Ecto neural progenitor cell (in vitro differentiated cells): ENCODE measurements at places on chromosomes 12 and 14.

- no peak for DNase-seq
These were observed 169.8 kb downstream of the LRIG3 start for GRCh38 chr12:58750484-58750883.

GRCh38 chr12:19946550-19946949, 421.8 kb upstream of the PDE3A start:
- no peak for DNase-seq

DNA sequence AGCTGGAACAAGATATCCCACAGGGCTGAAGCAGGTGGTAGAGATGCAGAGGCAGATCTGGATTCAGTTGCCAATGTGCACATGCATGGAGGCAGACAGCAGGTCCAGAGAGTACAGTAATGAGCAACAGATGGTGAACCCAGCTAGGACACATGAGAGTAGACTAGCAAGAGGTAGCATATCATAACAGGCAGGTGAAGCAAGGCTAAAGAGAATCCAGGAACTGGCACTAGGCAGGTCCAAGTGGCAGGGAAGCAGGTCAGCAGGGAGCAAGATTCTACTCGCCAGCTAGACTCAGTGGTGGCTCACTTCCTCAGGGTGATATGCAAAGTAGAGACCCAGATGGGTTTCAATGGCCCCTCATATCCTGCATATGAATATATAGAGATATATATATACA, 15.3 kb upstream of the MYF6 start:
- no peak for DNase-seq

DNA sequence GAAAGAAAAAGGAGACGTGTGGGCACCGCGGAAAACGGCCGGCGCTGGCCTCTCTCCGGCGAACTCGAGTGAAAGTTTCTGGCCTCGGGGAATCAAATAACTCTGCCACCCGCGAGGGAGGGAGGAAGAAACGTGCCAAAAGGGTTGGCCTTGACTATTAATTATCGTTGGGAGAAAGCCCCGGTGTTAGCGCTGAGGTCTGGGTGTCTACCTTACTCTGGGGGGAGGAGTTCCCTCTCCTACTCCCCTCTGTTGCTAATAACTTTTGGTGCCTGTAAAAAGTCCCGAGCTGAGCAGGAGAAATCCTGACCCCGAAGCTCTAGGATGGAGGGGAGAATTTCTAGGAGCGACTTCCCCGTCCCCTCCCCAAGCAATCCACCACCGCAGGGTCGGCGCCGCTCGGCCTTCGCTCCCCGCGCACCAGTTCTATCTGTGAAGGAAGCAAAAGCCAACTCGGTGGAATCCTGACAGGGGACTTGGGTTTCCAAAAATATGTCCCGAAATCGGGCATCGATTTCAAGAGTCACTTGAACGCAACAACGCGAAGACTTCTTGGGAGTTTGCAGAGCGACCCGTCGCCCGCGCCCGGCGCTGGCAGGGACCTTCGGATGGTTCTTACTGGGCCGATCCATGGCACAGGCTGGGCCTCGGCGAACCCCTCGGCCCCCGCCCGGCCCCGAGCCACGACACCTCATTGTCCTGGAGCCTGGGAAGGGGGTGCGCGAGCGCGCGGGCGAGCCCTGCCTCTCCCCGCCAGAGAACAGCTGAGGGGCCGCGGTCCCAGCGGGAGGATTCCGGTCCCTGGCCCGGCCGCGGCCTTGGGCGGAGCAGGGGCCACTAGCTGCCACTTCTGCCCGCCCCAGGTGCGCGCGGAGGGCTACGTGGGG, 1.7 kb downstream of the OTX2 start:
- no peak for DNase-seq

DNA sequence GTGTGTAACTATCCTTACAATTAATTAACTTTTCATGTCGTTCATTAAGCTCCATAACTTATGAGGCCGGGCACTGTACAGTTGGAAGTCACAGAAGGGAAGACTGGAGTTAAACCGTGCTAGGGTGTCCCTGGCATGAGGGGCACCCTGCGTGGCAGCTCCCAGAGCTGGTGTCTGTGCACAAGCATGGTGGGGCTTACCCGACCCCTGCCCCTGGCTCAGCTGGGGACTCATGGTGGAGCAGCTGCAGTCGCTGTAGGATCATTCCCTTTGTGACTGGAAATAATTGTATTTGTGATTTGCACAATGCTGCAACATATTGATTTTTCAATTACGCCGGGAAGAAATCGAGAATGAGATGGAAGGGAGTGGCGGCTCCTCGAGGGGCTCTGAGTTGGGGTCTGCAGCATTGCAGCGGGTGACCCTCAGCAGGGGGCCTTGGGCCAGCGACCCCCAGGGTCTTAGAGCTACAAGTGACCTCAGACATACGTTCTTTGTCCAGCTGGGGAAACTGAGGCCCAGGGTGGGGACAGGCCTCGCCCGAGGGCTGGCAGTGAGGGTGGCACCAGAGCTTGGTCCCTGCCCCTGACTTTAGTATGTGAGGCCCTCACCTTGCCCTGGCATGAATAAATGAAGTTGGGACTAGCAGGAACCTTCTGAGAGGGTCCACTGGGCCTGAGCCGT, 125.4 kb downstream of the KIF26A start:
- peak; percentile 38 for DNase-seq

GRCh38 chr14:103698380-103699260, 16.6 kb downstream of the XRCC3 start:
- peak; percentile 37 for DNase-seq

DNA sequence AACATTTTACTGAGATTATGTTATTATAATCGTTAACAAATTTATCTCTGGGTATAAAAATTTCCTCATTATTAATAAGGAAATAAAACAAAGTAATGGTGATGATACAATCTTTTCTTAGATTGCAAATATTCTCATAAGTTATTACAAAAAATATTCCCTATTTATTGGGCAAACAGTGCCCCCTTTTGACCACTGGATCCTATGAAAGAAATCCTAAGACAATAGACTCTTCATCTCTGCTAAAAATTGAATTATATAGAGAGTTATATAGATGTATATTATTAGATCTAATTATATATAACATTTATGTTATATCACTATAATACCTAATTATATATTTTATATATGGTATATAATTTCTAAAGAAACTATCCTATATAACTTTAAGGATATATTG, 94.2 kb upstream of the FGD4 start:
- DNase-seq: no peak
